Coronary artery (tissue), 2 donors: ENCODE measurements at places on chromosomes 1 and 21.

- DNase-seq, result no peak
Measured at GRCh38 chr1:1441002-1441888, 5.8 kb downstream of the VWA1 start.

GRCh38 chr1:209786146-209786545 is 1.8 kb upstream of the C1orf74 start:
- no peak for DNase-seq

GRCh38 chr1:183630748-183631147 is 4.8 kb downstream of the ARPC5 start:
- no peak for DNase-seq

- no peak for DNase-seq
Measured at GRCh38 chr1:29577512-29577911, 341.2 kb downstream of the PTPRU start.

GRCh38 chr1:41689558-41689981 is 205.1 kb upstream of the EDN2 start:
- no peak for DNase-seq

DNA sequence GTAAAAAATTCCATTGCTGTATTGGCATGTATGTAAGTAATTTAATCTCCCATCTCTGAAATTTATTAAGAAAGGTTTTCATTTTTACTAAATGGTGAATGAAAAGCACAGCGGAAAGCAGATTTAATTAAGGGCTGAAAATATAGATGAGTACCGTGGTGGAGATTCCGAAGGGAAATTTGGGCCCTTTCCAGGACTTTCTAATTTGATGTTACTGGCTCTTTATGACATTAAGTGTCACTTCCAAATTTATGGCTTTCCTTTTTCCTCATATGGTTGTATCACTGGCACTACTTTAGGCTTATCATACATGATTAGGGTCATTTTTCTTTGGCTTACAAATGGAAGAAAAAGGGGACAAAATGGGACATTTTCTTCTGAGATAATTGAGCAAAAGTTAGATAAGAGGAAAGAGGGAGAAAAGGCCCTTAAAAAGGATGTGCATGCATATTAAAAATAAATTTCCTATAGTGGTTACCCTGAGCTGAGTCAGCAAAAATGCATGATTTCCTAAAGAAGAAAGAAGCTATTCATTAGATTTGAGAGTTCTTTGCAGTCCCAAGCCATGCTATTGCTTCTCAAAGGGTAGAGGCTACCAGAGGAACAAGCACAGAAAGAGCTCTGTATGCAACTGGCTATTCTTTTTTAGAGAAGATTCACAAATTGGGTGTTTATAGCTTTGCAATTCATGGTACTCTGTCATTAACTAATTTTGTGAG is 74.9 kb upstream of the CNIH3 start:
- no peak for DNase-seq

DNA sequence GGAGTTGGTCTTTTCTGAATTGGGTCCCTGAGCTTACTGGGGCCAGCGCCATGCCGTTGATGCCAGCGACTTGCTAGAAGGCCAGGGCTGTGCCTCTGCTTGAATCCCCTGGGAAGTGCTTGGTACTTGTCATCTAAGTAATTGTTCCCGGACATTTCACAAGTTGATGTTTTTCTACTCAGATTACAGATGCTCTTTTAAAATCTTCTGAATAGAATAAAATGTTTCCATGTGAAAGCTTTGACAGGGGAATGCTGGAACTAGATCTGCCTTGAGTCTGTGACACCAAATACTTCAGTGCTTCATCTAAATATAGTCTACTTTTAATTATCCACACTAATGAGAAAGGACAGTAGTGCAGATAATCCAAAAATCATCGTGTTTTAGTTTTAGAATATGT is 38.3 kb downstream of the PTGFRN start:
- DNase-seq, result no peak

DNA sequence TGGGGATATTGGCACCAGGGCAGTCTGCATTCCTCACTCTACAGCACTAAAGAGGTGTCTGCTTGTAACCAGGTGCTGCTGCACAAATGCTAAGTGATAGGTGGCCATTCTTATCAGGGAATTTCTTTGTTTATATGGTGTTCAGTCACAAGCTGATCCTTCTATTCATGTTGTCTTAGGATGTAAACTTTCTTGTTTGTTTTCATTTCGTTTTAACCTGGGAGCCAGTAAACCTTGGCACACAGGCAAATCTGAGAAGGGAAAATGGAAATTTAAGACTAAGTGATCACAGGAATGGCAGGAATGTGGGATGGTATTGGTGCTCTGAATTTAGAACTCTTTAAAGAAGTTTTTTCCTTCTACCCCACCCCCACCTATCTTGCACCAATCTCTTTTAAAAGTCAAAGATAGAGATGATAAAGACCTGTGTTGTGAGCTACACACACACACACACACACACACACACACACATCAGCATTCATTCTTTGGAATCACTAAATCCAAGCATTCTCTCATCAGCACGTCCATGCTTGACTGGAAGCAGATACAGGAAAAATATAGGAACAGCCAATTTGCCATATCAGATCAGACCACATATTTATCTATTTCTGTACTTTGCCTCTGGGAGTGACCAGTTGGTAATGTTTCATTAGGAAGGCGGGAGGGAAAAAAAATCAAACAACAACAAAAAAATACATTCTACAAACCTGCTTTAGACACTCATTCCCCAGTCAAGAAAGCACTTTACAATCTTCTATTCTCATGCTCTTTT is 451.4 kb upstream of the ADGRL2 start:
- DNase-seq, result no peak

DNA sequence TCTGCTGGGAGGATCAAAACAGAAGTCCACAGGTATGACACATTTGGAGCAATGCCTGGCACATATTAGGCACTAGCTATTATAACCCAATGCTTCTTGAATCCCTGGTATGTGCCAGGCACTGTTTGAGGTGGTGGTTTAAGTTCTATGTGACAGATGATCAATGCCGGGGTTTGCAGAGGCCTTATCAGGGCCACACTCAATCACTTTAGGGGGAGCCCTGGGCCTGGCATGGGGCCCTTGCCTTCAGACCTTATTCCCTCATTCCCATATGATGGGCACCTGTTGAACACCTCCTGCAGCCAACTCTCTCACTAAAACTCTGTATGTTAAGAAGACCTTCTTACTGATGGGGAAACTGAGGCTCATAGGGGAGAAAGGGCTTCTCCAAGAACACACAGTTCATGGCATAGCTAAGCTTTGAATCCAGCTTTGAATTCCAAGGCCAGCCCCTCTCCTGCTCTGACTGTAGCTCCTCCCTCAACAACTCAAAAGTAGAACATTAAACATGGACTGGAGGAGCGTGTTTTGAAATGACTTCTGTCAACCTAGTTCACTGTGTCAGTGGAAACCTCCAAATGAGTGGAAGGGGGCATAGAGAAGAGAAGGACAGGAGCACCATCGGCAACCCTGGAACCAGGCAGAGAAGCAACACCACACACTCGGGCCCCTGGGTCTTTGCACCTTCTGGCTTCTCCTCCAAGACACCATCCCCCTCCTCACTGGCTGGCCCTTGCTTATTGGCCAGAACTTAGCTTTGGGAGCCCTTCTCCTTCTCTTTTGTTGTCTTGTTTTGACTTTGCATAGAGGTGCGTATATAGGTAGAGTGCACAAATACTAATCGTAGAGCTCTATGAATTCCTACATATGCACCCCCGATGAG is 6.6 kb upstream of the IFFO2 start:
- DNase-seq, result no peak

DNA sequence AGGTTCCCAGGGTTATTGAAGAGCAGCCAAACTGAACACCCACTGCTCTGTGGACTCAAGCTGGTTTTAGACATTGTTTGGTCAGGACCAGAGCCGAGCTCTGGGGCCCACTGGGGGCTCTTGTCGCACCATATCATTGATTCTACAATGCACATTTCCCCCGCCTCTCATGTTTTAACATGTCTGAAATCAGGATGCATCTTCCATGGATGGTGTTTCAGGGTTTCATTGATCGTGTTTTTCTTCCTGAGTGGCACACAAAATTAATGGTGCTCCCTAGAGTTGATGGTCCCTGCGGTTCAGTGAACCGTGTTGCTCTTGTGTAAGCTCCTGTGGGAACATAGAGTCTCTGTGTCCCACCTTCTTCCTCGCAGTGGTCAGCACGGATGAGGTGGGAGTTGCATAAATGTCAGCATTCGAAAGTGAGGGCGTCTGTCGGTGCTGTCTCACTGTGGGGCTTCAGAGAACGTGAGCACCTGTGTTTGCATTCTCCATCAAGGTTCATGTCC is 38.3 kb downstream of the GALNT2 start:
- DNase-seq, result no peak

DNA sequence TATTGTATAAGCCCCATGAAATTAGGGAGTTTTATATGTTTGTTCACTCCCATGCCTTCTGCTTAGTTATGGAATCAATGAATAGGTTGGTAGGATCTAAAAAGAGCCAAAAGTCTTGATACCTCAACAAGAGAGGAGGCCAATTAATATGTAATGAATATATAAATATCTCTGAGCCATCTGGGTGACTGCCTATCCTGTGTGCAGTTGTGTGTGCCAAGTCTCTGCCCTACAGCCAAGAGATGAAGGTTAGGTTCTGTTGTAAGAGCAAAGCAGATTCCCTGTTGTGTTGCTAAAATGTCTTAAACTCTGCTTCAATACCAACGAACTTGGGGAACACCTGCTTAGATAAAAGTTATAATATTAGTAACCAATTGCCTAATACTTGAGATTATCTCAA is 61.8 kb upstream of the GORAB start:
- no peak for DNase-seq

DNA sequence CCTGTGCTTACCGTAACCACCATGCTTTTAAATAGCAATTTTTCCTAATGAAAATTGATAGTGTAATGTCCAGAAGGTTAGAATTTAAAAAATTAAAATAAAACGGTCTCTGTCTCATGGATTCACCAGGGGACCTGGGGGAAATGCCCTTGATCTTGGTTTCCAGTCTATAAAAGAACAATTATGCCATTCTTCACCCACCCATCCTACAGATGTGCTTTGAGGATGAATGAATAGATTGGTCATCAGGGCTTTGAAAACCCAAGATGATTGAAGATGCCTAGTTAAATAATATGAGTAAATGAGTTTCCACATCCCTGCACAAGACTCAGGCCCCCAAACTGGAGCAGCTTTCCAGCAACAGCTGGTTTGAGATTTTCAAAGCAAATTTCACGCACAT is 38.7 kb downstream of the CNN3 start:
- DNase-seq, result no peak

DNA sequence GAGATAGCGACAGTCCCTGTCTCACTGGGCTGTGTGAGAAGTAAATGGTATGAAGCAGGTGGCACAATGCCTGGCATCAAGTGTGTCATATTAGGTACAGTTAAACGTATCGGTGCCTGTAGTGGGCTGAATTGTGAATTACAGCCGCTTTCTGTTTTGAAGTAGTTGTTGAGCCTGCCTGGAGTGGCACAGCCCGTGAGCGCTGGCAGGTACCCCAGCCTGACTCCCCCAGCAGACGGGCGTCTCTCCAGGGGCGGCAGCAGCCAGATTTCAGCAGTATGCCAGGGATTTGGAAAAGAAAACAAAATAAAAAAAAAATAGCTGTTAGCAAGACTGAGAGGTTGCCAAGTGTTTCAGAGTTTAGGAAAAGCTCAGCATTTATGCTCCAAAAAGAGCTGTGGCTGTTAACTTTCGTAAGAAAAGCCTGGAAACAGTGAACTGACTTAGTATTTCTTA is 26.6 kb upstream of the GPR153 start:
- DNase-seq, result no peak
